Stimulated activated naive CD8-positive, alpha-beta T cell treated with anti-CD3 and anti-CD28 coated beads, Interleukin-15, Interleukin-2, amounts not matched to agents 100 U/mL and 50 U/mL, for 24 hours (primary cell): ENCODE measurements at places on chromosomes 6 and 20.

DNA sequence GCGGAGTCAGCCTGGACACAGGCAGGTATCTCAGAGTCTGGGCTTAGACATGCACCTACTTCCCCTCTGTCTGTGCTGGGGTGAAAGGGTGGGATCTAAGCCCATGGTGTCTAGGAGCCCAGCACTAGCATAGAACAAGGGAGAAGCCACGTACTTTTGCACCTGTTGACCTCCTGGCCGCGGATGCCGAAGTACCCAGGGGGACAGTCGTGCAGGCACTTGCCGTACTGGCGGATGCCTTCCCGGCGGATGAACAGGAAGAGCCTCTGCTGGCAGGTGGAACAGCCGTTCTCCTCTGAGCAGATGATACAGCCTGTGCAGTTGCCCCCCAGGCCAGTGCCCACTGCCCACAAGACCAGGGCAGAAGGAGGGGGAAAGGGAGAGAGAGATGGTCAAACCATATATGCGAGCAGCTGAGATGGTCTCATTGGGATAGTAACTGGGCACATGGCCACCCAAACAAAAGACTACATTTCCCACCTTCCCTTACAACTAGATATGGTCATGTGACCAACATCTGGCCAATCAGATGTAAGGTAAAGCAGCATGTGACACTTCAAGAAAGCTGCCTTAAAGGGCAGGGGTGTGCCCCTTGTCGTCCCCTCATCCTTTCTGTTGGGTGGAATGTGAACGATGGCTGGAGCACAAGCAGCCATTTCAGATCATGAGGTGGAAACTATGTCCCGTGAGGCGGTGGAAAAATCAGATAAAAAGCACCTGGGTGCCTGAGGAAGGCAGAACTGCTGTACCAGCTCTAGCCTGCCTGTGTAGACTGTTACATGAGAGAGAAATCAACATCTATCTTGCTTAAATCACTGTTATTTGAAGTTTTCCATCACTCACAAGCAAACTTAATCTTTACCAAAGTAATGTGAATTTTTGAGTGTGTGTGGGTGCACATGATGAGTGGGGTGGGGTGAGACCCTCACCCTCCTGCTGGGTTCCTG, 34.0 kb downstream of the RSPO4 start:
- no peak for DNase-seq

- DNase-seq: peak; percentile 47
Observed at GRCh38 chr6:16683641-16684194, 77.5 kb downstream of the ATXN1 start.

GRCh38 chr6:7135755-7136154, 28.0 kb downstream of the RREB1 start:
- no peak for DNase-seq

DNA sequence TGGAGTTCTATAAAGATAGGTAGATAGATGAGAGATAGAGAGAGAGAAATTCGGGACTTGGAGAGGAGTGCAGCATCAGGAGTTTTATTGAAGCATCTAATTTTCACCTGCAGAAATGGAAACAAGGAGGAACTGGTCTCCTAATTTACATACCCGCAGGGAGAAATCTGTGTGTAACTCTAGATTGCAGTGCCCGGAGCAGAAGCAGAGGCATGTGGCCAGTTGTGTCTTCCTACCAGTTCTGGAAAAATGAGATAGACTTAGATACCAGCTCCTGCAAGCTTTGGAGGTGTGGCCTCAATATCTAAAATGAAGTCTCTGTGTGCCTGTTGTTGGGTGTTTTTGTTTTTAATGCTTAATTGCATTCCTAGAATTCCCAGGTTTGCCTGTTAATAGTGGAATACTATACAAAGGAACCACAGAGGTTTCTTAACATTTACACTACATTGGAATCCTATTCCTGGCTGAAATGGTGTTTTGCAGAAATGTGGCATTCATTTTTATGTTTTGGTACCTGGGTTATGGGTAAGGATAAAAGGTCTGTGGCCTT, 57.4 kb downstream of the DTD1 start:
- DNase-seq: no peak

- no peak for DNase-seq
Observed at GRCh38 chr6:88804701-88805100, 158.7 kb downstream of the RNGTT start.

- no peak for DNase-seq
Observed at GRCh38 chr20:36318166-36318565, 12.0 kb downstream of the DLGAP4 start.

DNA sequence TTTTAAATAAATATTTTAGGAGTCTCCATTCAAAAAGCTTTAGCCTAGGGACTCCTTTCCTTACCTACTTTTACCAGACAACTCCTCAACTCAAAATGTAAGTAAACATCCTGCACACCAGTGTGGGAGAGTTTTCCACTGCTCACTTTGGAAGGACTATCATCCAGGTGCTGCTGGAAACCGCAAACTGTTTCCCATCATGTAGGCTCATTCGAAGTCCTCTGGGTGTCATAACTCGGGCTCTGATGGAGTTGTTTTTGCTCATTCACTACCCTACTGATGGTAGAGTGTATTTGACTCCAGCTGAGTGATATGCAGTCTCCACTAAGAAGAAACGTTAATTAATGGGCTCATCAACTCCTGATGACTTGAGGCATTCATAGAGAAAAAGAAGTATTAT, 136.5 kb upstream of the AKAP12 start:
- no peak for DNase-seq

DNA sequence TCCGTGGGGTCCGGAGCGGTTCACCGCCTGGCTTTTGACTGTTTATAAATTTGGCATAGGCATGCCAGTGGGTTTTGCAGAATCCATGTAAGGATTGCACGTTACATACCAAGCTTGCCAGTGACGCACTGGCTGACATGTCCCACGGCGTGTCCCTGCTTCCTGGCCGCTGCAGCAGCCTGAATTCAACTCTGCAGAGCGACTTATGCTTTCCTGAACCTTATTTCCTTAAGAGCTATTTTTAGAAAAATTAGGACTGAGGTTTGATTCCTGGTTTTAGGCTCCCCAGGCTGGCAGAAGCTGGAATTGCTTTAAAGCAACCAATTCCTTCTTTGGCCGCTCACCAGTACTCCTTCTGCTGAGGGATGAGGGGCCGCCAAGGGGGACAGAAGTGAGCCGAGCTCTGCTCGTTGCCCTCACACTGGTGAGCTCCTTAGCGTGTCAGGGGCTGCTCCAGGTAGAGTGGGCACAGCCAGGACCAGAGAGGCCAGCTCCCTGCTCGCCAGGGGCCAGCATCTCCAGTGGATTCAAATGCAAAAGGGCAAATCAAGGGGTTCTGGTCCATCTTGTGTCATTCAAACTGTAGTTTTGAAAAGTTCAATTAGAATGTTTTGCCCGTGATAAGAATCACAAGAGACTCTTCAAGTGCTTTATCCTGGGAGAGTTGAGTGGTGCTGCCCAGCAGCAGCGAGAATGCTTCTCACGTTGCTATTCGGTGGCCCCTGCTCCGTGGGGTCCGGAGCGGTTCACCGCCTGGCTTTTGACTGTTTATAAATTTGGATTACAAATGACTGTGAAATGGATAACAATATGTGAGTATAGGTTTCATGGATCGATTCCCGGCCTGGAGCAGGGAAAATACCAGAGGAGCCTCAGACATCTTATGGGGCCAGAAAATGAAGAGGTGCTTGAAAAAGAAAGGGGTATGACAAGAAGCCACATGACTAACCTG, 17.5 kb upstream of the IRF4 start:
- no peak for DNase-seq

GRCh38 chr6:26457264-26457805, 420 bp upstream of the BTN2A1 start:
- no peak for DNase-seq

GRCh38 chr6:27263886-27264285, 16.4 kb downstream of the PRSS16 start:
- no peak for DNase-seq

DNA sequence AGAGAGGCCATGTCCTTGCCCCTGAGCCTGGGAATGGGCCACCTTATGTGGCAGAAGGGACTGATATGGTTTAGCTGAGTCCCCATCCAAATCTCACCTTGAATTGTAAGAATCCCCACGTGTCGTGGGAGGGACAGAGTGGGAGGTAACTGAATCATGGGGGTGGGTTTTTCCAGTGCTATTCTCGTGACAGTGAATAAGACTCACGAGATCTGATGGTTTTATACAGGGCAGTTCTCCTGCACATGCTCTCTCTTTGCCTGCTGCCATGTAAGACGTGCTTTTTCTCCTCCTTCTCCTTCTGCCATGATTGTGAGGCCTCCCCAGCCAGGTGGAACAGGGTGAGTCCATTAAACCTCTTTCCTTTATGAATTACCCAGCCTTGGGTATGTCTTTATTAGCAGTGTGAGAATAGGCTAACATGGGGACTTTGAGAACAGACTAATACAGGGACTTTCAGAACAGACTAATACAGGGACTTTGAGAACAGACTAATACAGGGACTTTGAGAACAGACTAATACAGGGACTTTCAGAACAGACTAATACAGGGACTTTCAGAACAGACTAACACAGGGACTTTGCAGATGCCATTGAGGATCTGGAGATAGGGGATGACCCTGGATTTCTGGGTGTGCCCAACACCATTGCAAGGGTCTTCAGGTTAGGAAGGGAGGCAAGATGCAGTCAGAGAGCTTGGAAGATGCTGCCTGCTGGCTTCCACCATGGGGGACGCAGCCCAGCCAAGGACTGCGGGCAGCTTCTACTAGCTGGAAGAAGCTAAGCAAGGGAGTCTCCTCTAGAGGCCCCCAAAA, 86.9 kb downstream of the RAMACL start:
- no peak for DNase-seq

- DNase-seq: no peak
Observed at GRCh38 chr20:16308754-16309153, 264.5 kb downstream of the KIF16B start.

GRCh38 chr6:19320111-19320581, 517.0 kb upstream of the ID4 start:
- DNase-seq: no peak

- no peak for DNase-seq
Observed at GRCh38 chr6:146200176-146200575, 171.3 kb downstream of the GRM1 start.

GRCh38 chr6:157763904-157764177, 59.2 kb upstream of the SNX9 start:
- DNase-seq: no peak

GRCh38 chr6:130204322-130204721, 18.4 kb downstream of the SAMD3 start:
- DNase-seq: no peak

DNA sequence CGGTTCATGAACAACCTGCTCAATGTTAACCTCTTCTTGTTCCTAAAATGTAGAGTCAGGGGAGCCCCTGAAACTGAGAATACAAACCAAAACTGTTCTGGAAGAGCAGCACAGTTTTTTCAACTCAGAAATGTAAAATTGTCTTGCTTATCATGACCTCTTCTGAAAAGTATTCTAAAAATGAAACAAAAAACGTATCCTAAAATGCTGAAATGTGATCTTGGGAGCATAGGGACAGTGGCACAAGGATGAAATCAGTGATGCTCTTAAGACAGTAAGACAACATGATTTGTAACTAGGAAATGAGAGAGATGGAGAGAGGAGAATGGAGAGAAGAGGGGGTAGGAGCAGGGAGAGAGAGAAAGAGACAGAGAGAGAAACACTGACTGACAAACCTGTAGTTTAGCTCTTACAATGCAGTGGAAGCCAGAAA, 27.5 kb downstream of the NCOA7 start:
- DNase-seq: no peak

- peak; percentile 39 for DNase-seq
Observed at GRCh38 chr20:63740627-63741353, 1.2 kb downstream of the SLC2A4RG start.

- no peak for DNase-seq
Observed at GRCh38 chr20:16647875-16648597, 74.8 kb upstream of the KIF16B start.

- DNase-seq: no peak
Observed at GRCh38 chr6:139446768-139447655, 72.6 kb upstream of the CITED2 start.

DNA sequence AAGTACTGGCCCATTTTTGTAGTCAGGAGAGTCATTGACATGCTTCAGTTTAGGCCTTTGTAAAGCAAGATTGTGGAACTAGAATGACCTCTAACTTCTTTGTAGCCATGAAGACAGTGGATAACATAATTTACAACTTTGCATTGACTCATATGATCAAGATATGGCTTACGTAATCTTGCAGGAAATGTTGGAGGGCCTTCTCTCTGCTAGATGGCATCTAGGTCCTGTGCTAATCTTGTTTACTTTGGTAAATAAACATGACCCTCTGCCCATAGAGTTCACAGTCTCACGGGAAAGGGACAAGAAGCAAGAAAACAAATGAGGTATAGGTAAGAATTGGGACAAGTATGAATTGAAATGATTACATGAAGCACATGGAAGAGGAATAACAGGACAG, 355.2 kb upstream of the ARID1B start:
- DNase-seq: no peak

DNA sequence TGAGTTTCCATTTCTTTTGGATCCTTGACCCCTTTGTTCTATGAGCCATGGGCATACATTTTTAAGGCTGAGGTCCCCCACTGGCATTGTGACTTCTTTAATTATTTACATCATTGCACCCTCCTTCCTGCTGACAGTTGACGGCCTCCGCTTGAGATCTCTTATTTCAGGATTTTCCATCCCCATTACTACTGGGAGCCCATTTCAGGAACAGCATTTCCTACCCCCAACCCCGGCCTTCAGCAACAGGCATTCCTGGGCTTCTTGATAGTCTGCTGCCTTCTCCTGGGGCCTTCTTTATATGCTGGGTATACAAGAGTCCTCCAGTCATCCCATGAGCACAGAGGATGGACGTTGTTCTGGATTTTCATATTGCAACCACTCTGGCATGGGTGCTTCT, 3.8 kb downstream of the ULBP1 start:
- DNase-seq: no peak

DNA sequence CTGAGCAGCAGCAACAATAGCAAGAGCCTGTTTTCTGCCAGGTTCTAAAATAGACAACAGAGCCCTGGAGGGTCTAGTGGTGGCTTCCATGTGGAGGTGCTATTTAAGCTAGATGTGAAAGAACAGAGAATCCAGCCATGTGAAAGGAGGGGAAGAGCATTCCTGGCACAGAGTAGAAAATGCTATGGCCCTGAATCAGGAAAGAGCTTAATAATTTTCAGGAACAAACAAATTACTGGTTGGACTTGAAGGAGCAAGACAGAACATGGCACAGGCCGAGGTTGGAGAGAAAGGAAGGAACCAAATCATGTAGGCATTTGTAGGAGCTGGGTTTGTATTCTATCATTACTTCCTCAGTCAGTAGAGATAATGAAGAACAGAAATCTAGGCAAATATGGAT, 98.3 kb downstream of the AIG1 start:
- DNase-seq: no peak
